Cardiac muscle cell (in vitro differentiated cells and primary cell): ENCODE measurements at places on chromosomes 2 and 18.

DNA sequence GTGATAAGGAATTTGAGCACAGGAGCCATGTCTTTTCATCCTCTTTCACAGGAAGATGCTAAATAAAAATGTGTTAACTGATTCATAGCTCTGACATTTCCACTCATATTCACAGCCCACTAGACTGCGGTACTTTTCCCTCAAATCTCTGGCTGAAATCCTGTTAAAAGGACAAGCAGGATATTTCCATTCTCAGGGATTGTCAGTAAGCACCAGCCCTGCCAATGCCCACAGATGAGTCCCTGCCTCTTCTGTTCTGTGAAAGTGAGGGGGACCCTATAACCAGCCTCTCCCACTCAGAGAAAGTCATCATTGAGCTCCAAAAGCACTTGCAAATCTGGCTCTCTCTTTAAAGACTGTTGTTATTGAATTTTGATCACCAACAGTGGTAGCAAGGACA lies 440.5 kb downstream of the SETBP1 start:
- DNase-seq: no peak

GRCh38 chr2:62457556-62457955 lies 48.4 kb downstream of the TMEM17 start:
- DNase-seq: no peak

DNA sequence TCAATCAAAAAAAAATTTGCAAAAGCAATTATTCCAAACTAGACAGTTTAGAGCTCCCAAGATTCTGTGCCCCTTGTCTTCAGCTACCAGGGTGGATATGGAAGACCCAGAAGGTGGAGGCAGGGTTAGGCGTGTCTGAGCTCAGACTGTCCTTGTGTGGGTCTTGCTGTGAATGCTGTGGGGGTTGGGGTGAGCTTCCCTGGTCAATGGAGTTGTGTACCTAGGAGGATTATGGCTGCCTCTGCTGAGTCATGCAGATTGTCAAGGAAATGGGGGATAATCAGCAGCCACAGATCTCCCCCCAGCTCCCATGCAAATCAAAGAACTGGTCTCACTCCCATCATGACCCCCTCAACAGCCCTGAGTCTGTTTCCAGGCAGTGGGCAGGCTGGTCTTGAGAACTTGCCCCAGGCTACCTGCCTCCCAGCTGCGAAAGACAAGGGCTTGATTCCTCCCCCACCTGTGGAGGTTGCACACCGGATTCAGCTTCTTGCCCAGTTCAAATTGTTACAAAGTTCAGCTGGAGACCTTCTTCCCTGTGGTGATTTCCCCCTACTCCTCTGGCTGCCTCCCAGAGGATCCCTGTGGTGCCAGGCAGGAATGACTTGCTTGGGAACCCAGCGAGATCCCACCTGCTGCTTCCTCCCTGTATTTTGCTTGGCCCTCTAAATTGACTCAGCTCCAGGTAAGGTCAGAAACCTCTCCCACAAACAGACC lies 77.0 kb downstream of the RAD51AP2 start:
- no peak for DNase-seq

GRCh38 chr18:5817816-5818215 lies 77.5 kb downstream of the TMEM200C start:
- no peak for DNase-seq
